Gastroesophageal sphincter (tissue), 4 donors: ENCODE measurements at places on chromosomes 2 and 18.

DNA sequence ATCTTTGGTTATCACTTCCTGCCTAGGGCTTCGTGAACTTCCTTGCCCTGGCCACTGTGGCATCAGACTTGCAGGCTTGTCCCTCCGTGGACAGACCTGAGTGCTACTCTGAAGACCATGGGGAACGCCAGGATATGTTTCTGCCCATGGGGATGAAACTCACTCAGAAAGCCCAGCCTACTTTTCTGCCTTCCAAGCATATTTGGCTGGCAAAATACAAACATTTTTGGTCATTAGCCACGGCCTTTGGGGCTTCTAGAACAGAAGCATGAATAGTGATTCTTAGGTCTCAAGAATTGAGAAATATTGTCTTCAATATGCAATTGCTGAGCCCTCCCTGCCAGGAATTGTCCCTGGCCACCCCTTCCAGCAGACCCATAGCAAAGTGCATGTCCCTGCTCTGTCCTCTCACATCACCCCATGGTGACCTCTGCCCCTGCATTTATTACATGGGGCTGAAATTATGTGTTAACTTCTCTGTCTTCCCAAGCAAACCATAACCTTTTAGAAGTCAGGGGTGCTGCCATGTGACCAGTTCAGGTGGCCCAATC is 152.4 kb downstream of the OSR1 start:
- no peak for ATAC-seq

GRCh38 chr18:49494660-49495059 is 7.6 kb upstream of the C18orf32 start:
- ATAC-seq, result no peak

- no peak for ATAC-seq
Measured at GRCh38 chr2:109604597-109604996, 9.2 kb downstream of the SEPTIN10 start.

DNA sequence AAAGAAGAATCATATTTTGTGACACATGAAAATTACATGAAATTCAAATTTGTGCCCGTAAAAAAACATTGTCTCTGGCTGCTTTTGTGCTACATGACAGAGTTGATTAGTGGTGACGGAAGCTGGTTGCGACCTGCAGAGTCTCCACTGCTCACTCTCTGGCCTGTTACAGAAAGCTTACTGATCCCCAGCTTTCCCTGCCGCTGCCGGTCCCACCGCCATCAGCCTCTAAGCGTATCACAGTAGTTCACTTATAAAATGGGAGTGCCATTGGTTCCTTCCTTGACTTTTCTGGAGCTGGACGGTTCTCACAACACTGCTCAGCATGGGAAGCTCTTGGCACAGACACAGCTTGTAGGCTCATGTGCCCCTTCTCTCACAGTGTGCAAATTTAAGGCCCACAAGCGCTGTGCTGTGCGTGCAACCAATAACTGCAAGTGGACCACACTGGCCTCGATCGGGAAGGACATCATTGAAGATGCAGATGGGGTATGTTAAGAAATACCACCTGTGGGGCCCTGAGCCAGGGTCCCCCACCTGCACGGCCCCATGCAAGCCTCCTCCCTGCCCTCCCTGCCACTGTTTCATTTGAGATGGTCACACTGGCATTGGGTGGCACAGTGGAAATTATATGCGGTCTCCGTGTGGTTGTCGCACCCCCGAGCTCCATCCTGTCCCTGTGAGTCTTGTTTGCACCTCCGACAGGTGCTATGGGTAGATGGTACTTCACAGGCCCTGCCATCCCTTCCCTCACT is 81.3 kb downstream of the DGKD start:
- ATAC-seq, result no peak

DNA sequence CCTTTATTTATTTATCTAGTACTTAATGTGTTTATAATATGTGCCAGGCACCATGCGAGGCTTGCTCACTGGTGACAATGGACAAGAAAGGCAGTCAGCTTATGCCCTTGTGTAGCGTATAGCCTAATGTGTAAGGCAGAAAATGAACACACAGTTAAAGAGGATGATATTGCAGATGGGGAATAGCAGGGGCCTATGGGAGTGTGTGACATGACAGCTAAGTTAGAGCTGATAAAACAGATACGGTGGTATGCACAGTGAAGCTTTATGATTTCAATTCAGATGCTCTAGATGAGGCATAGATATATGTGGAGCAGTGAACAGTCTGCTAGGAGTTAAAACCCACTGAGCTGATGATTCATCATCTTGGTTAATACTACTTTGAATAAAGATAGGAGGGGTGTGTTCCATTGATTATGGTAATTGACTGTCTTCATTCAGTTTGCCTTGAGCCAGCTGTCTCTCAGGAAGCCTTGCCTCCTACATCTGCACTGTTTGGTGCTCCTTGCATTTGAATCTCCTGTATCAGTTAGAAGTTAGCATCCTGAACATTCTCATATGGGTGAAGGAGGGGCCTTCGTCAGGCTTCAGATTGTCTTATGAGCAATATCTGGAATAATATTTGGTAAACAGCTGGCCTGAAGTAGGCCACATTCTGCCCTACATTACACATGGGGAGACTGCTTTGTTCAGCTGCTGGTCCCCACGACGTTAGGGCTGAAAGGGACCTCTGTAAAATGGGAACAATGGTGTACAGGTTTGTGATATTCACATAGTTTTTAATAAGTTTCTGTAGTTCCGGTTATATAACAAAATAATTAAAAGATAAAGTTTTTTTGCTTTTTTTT is 13.2 kb downstream of the MAP4K4 start:
- no peak for ATAC-seq

DNA sequence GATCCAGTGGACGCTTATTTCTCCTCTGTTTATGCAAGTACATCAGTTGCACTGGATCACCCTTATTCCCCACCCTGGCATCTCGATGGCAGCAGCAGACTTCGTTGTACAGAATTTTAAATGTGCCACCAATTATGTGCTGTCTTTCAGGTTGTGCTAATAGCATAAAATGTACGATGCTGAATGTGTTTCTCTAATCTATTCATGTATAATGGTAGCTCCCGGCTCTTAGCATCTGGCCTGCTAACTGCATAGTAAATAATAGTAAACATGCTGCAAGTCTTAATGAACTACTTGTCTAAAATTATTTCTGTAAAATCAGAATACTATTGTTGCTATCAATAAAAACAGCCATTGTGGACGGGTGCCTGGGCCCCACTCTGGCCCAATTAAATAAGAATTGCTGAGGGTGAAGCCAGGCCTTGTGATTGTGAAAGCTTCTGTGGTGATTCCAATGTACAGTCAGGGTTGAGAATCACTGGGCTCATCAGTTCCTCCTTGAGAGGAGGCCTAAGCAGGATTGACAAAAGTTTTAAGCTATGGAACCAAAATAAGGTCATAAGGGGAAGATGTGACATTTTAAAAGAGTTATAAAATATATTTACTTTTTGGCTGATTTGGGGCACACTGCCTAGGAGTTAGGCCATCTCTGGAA is 14.4 kb upstream of the MYO3B start:
- ATAC-seq, result no peak

DNA sequence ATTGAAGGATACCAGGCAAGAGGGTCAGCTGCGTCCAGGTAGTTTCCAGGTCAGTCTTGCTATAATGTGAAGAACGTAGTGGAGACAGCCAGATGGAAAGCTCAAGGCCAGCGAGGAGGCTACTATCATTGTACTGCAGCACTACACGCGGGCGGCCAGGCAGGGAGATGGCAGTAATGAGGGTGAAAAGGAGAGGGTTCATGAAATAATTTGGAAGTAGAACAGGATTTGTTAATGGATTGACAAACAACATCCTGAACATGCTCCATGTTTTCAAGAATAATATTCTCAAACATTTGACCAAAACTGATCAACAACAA is 17.1 kb downstream of the SPIRE1 start:
- ATAC-seq, result no peak

GRCh38 chr2:89833116-89833779 is 1141.8 kb downstream of the RPIA start:
- ATAC-seq, result peak; percentile 64

DNA sequence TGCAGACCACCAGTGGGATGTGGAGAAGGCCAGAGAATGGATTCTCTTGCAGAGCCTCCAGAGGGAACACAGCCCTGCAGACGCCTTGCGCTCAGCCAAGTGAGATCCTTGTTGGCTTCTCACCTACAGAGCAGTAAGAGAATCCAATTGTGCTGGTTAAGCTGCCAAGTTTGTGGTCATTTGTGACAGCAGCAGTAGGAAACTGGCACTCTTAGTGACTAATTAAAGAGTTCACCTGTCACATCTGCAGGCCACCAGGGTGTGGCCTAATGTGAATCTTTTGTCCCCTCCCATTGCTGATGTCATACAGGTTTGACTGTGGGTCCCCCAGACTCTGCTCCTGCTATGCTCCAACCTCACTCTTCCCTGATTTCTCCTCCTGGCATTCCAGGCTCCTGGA is 235.9 kb downstream of the TFCP2L1 start:
- ATAC-seq, result no peak

DNA sequence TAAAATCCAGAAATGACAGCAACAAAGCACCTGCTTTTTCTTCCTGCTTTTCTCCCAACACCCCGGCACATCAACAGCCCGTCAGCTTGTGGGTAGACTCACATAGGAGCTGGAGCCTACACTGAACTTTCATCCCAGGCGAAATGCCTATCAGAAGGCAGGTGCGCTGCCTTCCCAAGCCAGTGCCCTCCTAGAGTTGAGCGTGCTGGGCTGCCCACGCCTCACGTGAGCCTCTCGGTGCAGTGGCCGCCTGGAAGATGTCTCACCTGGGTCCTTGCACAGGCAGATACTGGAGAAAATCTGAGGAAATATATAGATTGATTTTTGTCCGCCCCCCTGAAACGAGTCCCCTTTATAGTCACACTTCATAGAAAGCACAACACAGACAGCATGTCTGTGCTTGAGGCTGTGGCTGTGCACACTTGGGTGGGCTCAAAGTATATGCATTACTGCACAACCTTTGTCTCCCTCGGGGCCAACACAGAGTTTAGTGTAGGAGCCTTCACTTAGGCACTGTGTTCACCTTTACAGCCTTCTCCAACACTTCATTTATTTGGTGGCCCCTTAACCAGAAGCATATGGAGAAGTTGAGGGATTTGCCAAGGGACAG is 112.5 kb downstream of the SMAD7 start:
- ATAC-seq, result no peak

DNA sequence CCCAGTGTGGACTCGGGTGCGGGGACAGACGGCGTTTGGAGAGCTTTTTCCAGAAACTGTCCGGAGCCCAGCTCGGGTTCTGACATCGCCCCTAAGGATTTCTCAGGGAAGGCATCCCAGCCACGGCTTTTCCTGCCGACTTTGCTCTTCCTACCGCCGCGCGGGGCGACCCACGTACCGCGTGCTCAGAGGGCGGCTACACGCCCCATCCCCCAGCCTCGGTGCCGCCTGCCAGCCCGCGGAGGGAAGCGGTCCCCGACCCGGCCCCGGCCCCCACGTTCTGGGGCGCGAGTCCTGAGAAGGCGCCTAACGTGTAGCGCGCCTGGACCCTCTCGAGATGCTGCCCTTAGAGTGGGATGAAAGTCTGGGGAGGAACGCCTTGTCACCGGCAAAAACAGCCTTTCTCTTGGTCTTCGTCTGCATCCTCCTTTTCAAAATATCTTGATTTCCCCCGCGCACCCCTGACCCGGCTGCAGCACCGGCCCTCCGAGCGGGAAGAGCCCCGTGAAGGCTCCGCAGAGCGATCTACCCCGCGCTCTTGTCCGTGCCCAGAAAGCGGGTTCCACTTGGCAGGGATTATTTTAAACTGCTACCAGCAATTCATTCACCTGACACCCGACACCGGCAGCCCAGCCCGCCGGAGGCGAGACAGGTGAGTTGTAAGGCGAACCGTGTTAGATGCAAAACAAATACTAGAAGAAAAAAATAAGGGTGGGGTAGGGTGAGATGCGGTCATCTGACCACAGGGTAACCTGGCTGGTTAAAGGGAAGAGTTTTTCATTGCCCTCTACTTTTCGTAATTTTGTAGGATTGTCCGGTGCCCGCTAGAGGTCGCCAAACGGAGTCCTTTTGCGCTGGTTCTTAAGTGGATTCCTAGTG is 812 bp upstream of the KCNG3 start:
- ATAC-seq, result peak; percentile 48

GRCh38 chr2:128195435-128195984 is 104.5 kb downstream of the UGGT1 start:
- no peak for ATAC-seq

GRCh38 chr2:121066526-121066925 is 218.5 kb downstream of the TFCP2L1 start:
- ATAC-seq, result no peak

DNA sequence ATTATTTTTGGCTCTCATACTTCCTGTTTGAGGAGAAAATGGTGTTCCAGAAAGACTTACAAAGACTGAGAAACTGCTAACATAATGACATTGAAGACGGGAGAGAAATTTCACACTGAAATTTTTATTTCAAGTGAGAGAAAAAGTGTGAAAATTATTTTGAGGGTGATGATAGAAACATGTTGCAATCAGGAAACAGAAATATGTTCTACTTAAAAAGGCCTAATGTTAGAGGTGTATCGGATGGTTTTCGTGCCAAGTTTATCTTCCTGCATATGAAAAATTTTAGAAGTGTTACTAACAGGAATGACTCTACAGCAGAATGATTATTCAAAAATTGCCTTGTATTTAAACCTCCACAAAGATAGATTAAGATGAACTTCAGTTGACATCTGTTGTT is 50.5 kb downstream of the KCNE4 start:
- ATAC-seq, result no peak

GRCh38 chr18:58416014-58416703 is 212.7 kb downstream of the ALPK2 start:
- no peak for ATAC-seq

DNA sequence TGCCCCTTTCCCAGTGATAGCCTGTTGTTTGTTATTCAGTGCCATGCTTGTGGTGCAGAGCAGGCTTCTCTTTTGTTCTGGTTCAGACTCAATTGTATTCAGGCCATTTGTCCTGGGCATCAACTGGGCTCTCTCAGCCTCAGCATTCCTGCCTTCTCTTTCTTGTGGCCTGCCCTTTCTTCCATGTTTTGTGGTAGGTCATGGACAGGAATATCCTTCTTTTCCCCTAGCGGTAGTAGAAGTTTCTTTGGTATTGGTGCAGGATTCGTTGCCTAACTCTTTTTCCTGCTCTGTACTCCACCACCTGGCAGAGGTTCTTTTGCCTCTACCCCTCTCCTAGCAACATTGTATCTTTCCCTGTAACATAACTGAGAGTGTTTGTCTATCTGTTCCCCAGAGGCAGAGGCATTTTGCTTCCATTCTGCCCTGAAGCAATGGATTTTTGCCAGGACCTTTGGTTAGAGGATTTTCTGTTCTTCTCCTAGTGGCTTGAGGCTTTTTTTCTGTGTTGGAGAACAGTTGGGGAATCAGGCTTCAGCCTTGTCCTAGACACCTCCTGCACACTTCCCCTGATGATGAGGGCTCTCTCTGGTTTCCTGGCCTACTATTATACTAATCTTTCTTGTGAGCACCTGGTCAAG is 68.5 kb downstream of the NCOA1 start:
- ATAC-seq, result no peak

- ATAC-seq, result no peak
Measured at GRCh38 chr2:72325592-72326422, 178.1 kb upstream of the CYP26B1 start.

- peak; percentile 63 for ATAC-seq
Measured at GRCh38 chr2:240921311-240921994, 15.3 kb downstream of the CROCC2 start.
